Chondrocyte (in vitro differentiated cells): ENCODE measurements at places on chromosomes 2 and 18. TPM values are rescaled to one million over a fixed set of nuclear protein-coding genes. Genes with fewer than 3 reads are reported as not detected.
A peak's percentile ranks its signal among the peaks of the same experiment; 100 is the strongest.

The RAB6C gene
- 0.24 to 0.37 TPM (median 0.31 TPM) in 3 replicates for total RNA-seq

DNA sequence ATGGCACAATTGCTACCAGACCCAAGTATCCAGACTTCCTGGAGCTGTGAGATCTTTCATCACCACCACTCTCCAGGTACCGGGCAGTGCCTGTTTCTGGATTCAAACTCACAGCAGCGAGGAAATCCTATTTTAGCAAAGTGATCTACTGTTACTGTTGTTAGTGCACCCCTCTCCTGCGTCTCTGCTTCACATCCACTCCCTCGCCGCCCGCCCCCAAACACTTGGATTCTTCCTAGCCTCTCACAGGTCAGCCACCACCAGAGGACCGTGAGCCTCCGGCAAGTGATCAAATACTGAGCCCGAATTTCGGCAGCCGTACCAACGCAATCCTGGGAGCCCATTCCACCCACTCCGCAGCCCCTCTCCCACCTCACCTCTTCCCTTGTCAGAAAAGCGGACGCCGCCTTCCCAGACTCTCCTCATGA, 519 bp downstream of the METTL4 start:
- DNase-seq: peak; percentile 87

The PRSS56 gene
- not detected in 3 replicates for total RNA-seq

The POTEC gene
- total RNA-seq: not detected in 3 replicates

The IL36A gene
- not detected in 3 replicates for total RNA-seq

DNA sequence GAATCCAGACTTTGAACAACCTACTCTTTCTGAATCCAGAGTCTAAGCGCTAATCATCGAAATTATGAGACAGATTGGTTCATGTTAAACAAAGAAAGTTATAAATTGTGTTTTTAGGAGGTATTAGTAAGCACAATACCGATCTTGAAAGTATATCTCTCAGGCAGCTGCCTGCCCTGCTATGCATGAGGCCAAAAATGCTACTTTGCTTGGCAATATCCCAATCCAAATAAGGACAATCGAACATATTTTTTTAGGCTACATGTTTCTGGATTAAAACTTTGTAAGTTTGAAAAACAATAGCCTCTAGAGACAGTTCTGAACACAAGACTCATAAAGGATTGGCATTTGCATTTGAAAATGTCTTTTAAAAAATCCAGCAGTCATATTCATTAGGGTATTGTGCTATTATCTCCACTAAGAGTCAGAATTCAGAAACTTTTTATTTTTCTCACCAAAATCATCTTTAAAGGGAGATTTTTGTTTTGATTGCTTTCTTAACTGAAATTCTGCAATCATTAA, 167.1 kb downstream of the PDE1A start:
- DNase-seq: no peak

DNA sequence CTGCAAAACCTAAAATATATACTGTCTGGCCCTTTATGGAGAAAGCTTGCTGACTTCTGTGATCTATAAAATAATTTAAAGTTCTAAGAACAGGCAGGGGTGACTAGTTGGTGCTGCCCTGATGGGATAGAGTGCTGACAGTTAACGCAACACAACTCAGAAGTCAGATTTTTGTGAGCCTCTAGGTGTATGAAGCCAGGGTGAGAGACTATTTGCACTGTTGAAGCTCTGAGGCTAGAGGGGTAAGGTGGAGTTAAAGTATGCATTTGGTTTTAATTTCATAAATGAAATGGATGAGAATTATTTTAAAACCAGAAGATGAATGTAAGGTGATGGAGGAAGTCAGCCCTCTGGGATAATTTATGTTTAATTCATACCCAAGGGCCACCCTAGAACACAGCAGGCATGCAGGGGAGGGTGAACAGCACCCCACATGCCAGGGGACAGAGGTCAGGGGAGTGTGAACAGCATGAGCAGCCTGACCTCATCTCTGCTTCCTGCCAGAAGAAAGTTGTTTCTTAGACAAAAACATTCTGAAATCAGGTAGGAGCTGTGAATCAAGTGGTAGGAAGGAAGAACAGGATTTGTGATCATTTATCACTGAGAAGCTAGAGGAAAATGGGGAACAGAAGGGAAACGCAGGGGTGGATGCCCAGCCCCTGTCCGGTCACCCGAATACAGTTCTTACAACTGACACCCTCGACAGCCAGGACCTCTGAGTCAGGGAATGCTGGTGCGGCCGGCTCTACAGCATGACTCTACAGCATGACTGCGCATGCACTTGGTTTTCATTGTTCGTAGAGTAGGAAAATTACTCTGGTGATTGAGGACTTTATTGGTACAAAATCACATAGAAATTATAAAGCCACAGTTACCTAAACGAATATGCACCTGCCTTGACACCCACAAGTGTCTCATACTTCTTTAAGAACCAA, 93.1 kb downstream of the MBP start:
- no peak for DNase-seq

The ZNF892 gene
- total RNA-seq: 4.7 to 6.0 TPM (median 4.8 TPM) in 3 replicates

- no peak for DNase-seq
These were observed 16.8 kb downstream of the COBLL1 start for GRCh38 chr2:164824872-164825271.

GRCh38 chr2:63287956-63288355, 237.3 kb downstream of the OTX1 start:
- no peak for DNase-seq

DNA sequence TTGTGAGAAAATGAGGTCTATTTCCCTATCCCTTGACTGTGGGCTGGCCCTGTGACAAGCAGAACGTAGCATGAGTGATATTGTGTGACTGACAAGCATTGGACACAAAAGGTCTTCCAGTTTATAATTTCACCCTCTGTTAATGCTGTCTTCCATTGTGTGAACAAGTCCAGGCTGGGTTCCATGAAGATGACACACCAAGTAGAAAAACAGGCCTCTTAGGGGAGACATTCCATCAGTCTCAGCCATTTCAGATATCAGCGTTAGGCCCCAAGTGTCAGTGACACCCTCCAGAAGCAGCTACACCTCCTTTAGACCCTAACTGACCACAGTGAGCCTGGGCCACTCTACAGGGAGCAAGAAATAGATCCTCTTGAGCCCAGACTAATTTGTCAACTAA, 511.3 kb downstream of the FBXO15 start:
- DNase-seq: no peak

The DPP4 gene
- 0.42 to 0.60 TPM in 2 of 3 replicates, not detected in the other for total RNA-seq

The MYO7B gene
- 0.02 to 0.31 TPM in 2 of 3 replicates, not detected in the other for total RNA-seq

- no peak for DNase-seq
These were observed 142.5 kb downstream of the PARD3B start for GRCh38 chr2:204687776-204688175.

- no peak for DNase-seq
These were observed 99.5 kb downstream of the TAF4B start for GRCh38 chr18:26325771-26326170.

DNA sequence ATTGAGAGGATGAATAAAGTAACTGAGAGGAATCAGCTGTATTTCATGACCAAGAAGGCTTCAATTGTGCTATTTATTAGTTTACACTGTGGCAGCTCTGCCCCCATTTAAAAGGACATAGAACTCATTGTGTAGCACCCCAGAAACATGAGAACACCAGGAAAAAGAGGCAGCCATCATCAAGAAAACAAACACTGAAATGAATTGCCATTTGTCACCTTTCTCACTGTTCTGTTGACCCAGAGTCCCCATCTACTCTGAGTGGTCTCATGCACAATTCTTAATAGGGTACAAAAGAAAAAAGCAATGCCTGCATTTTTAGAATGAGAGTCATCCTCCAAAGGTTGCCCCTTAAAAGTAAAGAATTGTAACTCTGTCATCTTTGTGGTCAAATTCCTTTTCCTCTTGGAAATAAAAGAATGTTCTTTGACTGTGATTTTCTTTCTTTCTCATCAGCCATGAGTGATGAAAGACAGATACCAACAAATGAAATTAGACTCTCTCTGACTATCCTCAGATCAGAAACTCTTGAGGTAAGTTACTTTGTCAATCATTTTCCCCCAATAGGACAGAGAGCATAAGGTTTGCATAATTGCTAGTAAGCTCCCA, 1941.9 kb upstream of the PIK3C3 start:
- no peak for DNase-seq

The SDC1 gene
- 11.4 to 13.2 TPM (median 12.6 TPM) in 3 replicates for total RNA-seq

DNA sequence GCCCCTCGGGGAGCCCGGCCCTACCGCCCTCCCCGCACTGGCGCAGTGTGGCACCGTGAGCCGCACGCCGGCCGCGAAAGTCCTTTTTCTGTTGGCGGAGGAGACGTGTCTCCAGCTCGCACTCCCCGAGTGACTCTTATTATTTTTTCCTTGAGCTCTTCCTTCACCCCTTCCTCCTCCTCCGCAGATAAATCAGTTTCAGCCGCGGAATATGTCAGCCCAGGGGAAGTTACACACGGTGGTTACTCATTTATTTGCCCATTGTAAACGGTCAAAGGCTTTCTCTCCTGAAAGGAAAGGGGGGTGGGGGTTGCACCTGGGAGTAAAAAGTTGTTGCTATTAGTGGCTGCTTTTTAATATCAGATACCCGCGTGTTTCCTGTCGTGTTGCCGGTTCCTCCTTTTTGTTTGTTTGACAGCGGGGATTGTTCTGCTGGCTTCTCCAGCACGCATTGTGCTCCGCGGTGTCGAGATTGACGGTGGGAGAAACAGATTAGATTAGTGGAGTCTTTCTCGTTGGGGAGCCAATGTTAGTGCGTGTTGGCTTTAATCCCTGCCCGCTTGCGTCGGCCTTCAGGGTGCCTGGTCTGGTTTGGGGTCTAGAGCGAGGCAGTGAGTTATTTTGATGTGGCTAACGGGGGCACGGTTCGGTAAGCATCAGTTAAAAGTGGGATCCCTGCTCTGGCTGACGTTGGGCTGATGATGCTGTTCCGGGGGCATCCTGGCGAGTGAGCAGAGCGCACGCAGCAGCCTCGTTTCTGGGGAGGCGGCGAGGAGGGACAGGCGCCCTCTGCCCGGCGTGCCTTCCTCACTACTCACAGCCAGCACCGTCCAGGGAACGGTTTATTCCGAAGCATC, 1.6 kb downstream of the CRIM1 start:
- no peak for DNase-seq

DNA sequence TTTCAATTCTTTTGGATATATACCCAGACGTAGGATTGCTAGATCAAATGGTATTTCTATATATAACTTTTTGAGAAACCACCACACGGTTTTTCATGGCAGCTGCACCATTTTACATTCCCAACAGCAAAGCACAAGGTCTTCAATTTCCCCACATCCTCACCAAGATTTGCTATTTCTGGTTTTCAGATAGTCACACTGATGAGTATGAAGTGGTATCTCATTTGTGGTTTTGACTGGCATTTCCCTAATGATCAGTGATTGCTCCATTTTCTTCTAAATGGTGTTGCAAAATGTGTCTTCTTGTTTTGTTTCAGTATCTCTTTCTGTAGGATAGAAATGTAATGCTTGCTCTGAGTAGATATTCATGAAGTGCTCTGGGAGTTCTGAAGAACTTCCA, 52.0 kb downstream of the ANKRD44 start:
- no peak for DNase-seq

The ADGRF3 gene
- total RNA-seq: 0.10 to 0.85 TPM (median 0.12 TPM) in 3 replicates

DNA sequence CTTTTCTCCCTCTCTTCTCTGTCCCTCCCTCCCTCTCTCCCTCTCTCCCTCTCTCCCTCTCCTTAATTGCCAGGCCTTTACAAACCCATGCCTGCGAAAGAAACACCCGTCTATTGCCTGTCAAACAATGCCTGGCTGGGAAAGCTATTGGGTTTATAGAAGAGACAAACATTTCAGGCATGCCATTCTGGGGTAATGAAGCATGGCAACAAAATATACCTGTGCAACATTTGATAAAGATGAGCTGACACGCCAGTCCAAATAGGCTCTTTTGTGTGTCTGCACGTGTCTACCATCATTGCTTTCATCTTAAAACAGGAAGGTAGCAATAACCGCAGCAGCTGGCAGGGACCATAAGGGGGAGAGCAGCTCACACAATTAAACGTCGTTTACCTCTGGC, 282.1 kb downstream of the ZNF516 start:
- no peak for DNase-seq

DNA sequence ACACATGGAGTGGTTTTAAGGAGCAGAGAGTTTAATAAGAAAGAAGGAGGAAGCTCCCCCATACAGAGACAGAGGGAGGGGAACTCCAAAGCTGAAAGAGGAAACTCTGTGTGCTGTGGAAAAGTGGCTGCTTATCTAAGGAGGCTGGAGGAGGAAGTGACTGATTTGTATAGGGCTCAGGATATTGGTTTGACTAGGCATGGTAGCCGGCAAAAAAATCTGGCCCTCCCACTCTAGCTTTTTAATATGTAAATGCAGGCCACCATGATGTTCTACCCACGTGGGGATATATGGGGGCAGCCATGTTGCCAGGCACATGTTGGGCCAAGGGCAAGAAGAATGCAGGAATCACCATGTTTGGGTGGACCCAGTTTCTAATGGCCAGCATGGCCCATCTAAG, 64.3 kb downstream of the HNMT start:
- DNase-seq: no peak

DNA sequence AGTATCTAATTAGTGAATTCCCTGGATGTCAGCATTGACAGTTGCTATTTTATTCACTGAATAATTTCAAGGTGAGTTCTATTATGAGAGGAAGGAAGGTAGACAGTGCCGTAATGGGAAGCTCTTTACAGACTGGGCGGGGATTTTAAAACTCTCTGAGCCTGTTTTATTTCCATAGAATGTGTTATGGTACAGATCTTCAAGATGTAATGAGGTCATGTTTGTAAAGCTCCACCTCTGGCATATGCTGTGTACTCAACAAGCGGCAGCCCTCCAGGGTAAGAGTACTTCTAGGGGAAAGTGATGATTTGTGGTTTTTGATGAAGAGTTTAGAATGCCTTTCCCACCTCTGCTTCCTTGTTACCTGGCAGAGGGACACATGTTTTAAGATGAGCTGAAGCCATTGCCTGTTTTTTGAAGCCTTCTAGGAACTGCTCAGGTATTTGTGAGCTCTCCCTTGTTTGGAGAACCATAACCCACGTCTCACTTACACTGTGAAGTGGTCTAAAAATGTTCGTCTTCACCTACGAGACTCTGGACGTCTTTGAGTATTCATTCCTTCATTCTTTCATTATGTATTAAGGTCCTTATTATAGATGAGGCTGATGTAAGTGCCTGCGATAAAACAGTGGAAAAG, 251.2 kb downstream of the PTGR3 start:
- DNase-seq: no peak

GRCh38 chr18:23433360-23433759, 19.7 kb upstream of the RIOK3 start:
- DNase-seq: no peak

The CRYBA2 gene
- total RNA-seq: not detected in 3 replicates

The KIAA2012 gene
- not detected in 3 replicates for total RNA-seq

- DNase-seq: no peak
These were observed 6.2 kb downstream of the PDCL3 start for GRCh38 chr2:100568989-100569388.

The ABCB11 gene
- not detected in 3 replicates for total RNA-seq

The GRHL1 gene
- 0.31 to 0.59 TPM (median 0.42 TPM) in 3 replicates for total RNA-seq

The ADD2 gene
- total RNA-seq: 0.15 to 0.23 TPM in 2 of 3 replicates, not detected in the other

- DNase-seq: no peak
These were observed 425.4 kb downstream of the CNTNAP5 start for GRCh38 chr2:124450481-124450880.

The TTLL4 gene
- 20.3 to 21.3 TPM (median 20.7 TPM) in 3 replicates for total RNA-seq

The POTEI gene
- 0.07 to 1.2 TPM (median 1.0 TPM) in 3 replicates for total RNA-seq
